ENCODE measurements at places on chromosomes 1 and 21.

DNA sequence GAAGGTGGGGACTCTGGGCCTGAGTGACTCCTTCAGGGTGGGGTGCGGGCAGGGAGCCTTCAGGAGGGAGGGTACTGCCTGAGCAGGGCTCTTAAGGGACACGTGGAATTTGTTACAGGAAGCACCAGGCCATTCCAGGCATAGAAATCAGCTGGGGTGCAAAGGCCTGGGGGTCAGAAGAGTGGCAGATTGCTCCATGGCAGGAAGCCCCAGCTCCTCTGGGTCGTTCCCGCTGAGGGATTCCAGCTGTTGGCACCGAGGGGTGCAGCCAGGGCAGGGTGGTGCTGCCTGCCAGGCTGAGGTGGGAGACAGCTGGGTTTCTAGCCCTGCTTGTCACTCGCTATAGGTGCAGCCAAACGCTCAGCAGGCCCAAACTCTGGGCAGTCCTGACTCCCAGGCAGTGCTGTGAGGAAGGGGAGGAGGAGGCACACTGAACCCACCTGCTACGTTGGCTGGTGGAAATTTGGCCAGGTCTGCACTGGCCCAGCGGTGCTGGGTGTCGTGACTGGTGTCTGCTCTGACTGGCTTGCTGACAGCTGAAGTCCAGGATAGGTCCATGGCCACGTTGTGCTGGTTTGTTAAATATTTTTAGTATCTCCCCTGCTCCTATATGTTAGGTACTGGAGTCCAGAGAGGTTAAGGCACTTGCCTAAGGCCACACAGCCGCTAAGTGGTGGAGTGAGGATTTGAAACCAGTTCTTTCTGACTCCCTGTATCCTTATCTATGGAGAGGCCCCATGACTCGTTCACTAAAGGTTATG, 19.3 kb downstream of the TNFRSF1B start:
- no peak for DNase-seq

- no peak for DNase-seq
Measured at GRCh38 chr1:195637539-195637938, 970.7 kb downstream of the KCNT2 start.

DNA sequence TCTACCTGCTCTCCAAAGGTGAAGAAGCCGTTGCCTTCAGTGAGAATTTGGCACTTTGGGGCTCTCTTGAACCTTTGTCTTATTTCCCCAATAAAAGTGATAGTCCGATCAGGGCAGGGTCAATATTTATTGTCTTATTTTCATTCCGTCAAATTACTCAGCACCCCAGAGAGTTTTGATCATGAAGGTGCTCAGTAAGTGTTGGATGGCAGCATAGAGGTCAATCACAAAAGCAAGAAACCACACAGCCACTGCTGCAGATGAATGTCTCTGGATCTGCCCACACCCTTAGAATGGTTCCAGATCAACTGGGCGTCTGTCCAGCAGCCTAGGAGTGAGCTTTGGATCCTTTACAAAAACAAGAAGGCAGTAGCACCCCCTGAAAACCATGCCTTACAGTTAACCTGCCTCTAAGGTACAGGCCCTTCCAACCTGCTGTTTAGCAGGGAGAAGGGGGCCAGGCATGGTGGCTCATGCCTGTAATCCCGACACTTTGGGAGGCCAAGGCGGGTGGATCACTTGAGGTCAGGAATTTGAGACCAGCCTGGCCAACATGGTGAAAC, 97.3 kb downstream of the PSMG1 start:
- DNase-seq, result no peak

DNA sequence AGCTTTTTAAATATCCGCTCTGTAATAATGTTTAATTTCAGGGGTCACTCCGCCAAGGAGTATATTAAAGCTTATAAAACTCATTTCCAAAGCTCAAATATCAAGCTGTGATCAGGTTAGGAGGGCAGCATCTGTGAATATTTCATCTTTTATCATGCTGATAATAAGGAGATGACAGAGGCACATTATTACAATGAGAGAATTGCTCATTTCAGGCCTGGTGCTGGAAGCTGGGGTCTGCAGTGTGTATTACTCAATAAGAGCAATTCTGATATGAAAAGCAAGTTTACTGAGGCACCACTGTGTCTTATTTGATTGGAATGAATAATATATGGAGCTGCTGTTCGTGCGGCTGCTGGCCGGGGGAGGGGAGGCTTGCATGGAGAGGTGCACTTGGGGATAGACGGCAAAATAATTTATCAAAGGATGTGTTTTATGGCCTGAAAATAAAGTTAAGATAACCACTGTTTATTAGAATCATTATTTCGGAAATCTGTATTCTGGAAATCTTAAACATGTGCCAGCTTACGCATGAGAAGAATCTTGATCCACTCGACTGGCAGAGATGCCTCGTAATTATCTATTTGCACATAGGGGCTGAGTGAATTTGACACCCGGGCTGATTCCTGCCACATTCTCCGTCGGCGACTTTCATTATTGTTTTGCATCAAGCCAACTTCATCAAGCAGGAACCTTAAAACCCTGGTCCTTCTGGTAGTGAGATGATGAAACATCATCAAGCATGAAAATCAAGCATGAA, 173.2 kb downstream of the RRAGC start:
- DNase-seq, result no peak

GRCh38 chr1:54009406-54009805, 8.6 kb downstream of the LDLRAD1 start:
- DNase-seq, result no peak

DNA sequence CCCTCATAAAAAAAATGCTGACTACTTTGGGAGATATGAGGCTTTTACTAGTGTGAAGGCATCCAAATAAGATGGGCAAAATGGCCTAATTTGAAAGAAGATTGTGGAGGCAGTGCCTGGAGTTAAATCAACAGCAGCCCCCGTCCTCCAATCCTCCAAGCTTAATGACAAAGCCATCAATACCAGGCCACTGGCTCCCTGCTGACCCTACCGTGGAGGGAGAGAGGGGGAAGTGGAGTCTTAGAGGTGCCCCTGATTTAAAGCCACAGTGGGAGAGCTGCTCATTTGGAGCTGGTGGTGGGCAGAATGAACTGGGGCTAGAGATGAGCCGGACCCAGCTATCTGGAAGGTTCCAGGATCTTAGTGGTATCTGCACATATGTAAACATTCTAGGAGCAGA, 24.3 kb upstream of the KNCN start:
- no peak for DNase-seq

DNA sequence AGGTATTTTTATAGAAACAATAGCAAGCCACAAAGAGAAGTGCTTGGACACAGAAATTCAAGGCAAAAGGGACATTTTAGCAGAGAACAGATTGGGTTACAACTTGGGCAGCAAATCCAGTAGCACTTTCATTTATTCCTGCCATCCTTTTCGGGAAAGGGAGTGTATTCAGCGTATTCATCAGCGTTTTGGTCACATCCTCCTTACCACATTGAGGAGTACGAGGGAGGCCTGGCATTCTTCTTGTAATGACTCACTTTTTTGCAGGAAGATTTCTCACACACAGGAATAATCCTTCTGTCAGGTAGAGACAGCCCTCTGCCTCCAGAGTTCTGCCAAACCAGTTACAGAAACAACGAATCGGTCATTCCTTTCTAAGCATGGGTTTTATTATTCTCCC, 18.1 kb upstream of the FAM78B start:
- peak; percentile 21 for DNase-seq

DNA sequence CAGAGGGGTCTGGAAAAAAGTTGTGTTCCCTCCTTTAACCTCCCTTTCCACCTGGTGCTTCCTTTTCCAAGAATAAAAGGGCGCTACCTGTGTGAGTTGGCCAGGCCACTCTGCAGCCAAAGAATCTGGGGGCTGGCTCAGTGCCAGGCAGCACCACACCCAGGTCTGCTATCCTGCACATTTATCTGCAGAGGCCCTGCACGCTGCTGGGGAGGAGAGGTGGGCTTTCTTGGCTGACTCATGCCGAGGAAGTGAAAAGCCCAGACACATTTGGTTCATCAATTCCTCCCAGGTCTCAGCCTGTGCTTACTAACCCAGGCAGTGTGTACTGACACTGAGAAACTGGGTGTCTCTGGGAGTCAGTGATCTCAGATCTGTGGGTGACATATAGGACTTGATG, 79.8 kb upstream of the F3 start:
- DNase-seq, result peak; percentile 96

GRCh38 chr1:243495442-243496186, 239.8 kb downstream of the SDCCAG8 start:
- no peak for DNase-seq

DNA sequence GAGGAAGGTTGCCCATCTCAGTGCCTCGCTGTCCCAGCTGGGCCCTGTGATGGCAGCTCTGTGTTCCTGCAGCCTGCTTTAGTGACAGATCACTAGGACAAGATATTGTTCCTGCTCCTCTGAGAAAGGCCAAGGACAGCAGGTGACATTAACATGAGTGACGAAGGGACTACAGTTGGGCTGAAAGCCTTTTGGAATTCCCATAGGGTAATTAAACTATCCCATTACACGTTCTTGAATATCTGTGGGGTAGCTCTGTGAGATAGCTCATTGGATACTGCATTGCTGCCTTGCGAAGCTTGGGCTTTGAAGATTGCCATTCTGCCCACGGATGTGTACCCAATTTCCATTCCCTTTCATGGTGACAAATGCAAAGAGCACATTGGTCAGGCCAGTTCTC, 78.2 kb upstream of the COA6 start:
- no peak for DNase-seq

GRCh38 chr1:30685796-30686165, 37.6 kb downstream of the MATN1 start:
- no peak for DNase-seq

GRCh38 chr1:147080671-147081394, 91.4 kb downstream of the PRKAB2 start:
- no peak for DNase-seq

DNA sequence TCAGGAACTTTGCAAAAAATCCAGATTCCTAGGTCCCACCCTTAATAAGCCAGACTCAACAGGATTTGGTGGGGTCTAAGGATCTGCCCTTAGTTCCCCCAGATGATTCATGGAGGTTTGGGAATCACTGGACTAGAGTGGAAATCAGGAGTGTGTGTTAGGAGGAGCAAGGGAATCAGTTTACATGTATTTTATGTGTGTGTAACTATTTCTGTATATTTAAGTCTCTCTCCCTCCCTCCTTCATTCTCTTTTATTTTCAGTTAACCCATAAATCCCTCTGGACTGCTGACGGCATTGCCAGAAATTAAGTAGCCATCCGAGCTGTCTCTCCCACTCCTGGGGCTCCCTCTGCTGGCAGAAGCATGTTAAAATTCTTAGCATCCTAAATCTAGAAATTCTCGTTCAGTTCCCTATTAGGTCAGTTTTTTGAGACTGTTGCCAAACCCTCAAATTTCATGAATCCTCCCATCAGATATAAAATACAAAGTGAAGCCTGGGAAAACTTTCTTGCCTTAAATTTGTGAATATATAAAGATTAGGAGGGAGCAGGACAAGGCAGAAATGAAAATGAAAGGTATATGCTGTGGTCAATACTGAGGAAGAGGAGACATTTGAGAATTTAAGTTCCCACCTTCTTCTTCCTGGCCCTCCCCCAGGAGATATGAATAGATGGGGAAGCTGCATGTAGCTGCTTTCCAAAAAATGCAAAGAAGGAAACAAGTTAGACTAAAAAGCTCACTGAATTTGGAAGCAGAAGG, 11.7 kb upstream of the HSD11B1 start:
- peak; percentile 32 for DNase-seq

DNA sequence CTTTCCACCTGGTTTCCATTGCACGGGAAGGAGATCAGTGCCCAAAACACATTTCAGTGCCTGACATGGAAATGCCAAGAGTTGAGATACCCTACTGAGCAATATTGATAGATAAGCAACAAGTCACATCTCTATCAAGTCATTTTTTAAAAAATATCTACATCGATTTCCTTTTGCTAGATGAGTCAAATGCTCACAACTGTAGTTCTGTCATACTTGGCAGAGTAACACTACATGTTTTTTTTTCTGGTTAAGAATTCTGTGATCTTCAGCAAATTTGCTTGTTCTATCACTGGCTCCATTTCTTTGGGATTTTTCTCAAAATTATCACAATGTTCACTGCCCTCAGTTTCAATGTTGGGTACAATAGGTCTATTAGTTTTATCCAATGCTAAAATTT, 145.4 kb downstream of the ZC3H11B start:
- no peak for DNase-seq

GRCh38 chr1:227318016-227318852, at the start of gene CDC42BPA:
TSS of gene CDC42BPA (minus strand) at chr1:227318492. CDS start at chr1:227317182, 1,310 bp downstream.
- DNase-seq, result no peak

DNA sequence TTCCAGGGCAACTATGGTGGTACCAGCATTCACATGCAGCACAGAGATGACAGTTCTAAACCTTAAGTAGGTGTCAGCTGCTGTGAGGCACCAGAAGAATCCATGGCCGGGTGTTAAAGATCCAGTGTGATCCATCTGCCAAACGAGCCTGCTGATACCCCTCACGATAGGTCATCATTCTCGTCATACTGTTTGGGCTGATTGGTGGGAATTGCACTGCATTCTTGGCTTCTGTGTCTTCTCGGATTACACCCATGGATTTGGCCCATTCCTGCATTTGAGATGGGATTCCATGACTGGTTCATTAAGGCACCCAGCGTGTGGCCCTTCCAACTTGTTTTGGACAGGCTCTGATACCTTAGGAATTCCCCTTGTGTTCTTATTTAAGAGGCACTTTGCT, 55.2 kb downstream of the ST6GALNAC3 start:
- no peak for DNase-seq

DNA sequence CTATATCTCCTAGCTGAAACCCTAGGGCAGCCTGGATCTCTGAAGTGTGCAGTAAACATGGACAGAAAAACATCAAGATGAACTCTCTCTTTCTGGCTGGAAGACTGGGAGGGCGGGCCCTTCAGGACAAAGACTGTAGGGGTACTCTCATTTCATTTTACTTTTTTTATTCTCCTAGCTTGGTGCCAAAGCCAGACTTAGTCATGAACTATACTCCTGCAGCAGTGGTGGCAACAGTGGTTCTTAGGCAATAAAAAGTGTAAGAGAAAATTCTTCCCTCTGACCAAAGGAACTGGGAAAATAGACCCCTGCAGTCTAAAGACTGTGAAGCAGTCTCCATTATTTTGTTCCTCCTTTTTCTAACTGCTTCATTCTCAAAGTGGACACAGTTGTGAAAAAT, 213.8 kb upstream of the JUN start:
- DNase-seq, result no peak

DNA sequence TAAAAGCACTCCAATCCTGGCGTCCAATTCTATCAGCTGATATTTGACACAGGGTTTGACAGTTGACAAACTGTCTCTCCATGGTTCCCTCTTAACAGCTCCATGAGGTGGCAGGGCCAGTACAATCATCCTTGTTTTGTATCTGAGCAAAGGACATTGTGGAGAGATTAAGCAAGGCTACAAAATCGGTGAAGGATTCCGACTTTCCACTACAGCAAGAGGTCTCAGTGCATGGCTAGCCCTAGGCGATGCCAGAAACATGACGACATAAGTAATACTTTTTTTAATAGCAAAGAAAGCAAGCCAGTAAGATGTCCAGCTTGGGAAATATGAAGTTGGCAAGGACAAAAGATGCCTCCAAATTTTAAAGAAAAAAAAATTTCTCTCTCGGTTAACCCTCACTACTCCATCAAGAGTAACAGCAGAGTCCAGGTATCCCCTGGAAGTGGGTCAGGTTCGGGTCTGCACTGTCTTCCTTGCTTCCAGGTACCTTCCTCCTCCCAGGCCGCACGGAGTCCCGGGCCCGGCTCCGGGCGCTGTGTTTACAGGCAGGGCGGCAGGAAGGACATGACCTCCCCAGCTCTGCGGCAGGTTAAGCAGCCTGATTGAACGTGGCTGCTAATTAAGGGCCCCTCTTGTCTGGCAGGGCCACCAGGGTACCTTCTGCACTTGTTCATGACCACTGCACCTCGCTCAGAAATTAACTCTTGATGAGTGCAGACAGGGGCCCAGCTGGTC, 106.1 kb downstream of the SIM2 start:
- DNase-seq, result no peak

All from keratinocyte (primary cell).